ENCODE measurements at places on chromosomes 6 and 20.
A peak's percentile ranks its signal among the peaks of the same experiment; 100 is the strongest.

DNA sequence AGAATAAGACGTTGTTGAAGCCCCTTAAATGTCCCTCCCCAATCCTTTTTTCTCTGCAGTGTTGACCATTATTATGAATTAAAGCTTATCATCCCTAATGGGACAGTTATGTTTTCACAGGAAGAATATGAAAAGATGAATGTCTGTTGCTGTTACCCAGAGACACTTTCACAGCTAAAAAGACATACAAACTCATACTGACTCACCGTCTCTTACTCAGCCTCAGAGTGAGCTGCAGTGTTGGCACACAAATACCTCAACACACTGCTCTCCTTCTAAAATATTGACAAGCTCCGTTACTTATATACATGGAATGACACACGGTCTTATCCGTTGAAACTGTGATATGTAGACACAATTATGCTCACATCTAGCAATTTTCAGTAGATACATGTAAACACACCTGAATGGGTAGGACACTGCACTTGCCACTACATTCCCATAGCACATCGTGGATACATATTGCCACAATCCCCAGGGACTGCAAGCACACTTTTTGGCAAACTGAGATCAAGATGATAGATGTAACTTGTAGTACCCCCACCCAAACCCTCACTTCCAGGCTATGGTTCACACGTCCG lies 9.6 kb upstream of the SAPCD1 start:
- DNase-seq: no peak

GRCh38 chr6:73671911-73672685 lies 18.3 kb upstream of the SLC17A5 start:
- DNase-seq: no peak

GRCh38 chr6:4105980-4106536 lies 27.1 kb upstream of the FAM217A start:
- peak; percentile 40 for DNase-seq

DNA sequence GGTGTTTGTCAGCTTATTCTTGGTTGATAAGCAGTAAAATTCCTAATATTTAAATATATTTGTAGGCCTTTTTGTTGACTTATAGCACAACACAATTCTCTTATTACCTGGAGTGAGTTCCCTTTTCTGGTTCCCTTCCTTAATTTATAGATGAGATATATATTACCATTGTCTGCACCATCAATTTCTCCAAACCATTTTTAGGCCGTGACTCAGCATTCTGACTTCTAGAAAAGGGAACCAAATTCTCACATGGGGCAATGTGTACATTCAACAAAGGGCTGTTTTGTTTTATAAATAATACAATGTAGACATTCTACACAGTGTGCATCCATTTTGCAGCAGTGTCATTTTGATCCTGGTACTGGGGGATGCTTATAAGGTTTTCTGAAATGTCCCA lies 52.8 kb downstream of the NCOA7 start:
- no peak for DNase-seq

- DNase-seq: no peak
Measured at GRCh38 chr6:139062932-139063646, 34.5 kb downstream of the ABRACL start.

- DNase-seq: no peak
Measured at GRCh38 chr6:158290040-158290439, 22.2 kb upstream of the TULP4 start.

- no peak for DNase-seq
Measured at GRCh38 chr6:130779658-130780033, 47.6 kb upstream of the SMLR1 start.

- DNase-seq: no peak
Measured at GRCh38 chr6:73984571-73985210, 288.7 kb downstream of the CD109 start.

- DNase-seq: no peak
Measured at GRCh38 chr20:10007747-10008146, 27.0 kb upstream of the ANKEF1 start.

DNA sequence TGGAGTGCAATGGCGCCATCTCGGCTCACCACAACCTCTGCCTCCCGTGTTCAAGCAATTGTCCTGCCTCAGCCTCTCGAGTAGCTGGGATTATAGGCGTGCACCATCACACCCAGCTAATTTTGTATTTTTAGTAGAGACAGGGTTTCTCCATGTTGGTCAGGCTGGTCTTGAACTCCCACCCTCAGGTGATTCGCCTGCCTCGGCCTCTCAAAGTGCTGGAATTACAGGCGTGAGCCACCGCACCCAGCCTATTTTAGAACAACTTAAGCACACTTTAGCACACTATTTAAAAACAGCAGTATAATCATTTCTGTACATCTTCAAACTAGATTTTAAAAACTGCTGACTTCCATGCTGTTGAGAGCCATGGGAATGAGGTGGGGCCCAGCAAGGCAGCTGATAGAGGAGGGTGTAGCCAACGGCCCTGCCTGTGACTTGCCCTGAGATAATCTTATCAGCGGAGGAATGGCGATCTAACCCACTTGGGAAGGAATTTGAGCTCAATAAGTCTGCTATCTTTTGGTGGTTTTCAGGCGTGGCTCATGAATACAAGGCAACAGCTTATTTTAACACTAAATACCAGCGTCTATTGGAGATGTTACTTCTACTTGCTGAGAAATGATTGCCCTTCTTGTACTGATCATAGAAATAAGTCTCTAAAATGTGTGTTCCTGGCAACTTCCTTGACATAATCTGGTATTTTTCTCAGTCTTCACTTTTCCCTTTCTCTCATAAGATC lies 12.1 kb downstream of the ZDHHC14 start:
- DNase-seq: peak; percentile 15

- peak; percentile 92 for DNase-seq
Measured at GRCh38 chr6:8157839-8158238, 55.5 kb upstream of the EEF1E1 start.

Measured in NCI-H82 (cell line).